ENCODE measurements at places on chromosomes 2 and 18.

- no peak for DNase-seq
Observed at GRCh38 chr2:109636317-109636716, 22.2 kb downstream of the SOWAHC start.

- no peak for DNase-seq
Observed at GRCh38 chr2:55047677-55048299, 2.5 kb downstream of the RTN4 start.

GRCh38 chr2:234754126-234754525 lies 197.7 kb upstream of the SH3BP4 start:
- DNase-seq = no peak

GRCh38 chr2:56376699-56377665 lies 193.2 kb downstream of the CCDC85A start:
- DNase-seq = no peak

- no peak for DNase-seq
Observed at GRCh38 chr2:9806298-9806610, 37.0 kb upstream of the TAF1B start.

DNA sequence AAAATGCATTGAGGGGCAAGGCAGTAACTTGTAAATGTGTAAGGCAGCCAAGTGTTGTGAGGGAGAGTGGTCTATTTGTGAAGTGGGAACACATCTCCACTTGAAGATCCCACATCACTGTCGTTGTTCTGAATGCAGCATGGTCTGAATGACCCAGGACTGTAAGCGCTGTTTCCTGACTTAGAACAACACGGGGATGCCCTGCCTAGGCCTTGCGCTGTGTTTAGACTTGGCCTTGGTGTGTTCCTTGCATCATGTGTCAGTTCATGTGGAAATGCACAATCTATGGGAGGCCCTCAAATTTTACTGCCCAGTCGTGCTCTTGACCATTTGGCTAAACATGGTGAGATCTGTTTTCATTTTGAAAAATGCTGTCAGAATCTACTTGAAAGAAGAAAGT lies 205.1 kb downstream of the SOX11 start:
- no peak for DNase-seq

DNA sequence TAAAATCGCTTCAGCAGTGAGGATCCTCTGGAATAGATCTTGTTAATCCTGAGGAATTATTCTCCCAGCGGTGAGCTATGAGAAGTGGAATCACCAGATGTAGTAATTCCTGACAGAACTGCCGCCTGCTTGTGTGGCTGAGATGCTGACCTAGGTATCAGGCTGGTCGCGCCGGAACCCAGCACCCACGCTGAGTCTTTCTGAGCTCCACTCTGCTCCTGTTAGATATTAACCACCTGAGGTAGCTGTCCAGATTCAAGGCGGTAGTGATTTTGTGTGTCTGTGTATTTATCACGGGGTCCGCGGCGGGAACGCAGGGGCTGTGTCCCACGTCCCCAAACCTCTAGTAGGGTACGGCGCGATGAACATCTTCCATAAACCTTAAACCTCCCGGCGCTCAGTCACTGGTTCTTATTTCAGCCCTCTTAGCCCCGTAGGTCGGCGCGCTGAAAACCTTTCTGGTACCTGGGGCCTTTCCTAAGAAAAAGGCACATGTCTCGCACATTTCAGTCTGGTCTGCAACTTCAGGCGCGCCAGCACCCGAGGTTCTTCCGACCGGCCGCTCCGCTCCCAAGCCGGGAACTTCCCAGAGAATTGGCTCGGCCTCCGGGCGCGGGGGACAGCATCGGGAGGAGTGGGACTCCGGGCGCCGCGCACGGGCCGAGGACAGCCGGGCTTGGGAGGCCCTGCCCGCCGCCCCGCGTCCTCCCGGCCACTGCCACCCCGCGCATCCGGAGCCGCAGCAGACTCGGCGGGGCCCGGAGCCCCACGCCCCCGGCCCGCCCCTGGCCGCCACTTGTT lies 542 bp upstream of the CNNM3 start:
- no peak for DNase-seq

DNA sequence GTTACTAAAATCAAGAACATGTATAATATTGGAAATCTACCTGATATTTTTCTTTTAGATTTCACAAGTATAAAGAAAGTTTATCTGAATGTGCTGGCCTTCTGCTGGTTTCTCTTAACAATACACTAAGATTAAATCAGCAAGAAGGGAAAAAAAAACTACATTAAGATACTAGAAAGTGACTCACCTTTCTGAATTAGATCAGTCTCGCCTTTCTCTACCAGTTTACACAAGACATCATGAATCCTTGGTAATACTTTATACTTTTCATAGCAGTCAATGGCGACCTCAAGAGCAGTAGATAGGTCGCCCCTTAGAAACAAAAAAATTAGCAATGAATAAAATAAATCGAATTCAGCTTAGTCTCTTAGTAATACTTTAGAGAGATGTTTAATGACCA lies 61.2 kb downstream of the LRPPRC start:
- DNase-seq = no peak

DNA sequence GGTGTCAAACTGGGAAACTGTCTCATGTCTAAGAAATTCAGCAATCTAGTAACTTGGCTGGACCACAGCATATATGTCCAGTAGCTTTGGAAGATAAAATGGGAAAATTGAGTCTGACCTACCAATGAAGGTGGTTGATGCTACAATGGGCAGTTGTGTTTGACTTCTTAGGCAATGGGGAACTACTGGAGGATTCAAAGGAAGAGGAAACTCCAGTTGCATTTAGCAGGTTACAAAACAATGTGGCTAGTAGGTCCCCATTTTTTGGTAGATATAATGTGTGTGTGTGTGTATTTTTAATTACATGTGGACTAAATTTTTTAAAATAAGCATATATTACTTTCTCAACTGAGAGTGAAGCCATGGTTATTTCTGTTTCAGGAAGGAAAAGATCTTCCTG lies 427.7 kb downstream of the NBAS start:
- DNase-seq = no peak

DNA sequence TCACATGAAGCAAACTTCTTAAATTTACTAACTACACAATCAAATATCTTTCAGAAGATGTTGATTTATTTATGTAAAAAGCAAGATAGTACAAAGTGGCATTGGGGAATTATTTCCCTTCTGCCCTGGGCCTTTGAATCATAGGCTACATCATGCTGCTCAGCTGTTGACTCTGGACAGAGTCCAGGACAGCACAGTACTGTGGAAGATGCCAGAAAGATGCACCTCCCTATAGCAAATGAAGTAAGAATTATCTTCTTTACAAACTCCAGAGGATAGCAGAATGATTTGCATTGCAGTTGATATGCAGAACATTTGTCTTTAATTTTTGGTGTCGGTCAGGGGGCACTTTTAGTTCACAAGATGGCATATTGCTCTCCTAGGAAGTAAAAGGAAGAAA lies 1354.5 kb upstream of the ZEB2 start:
- DNase-seq = no peak

GRCh38 chr2:209138079-209138478 lies 285.8 kb upstream of the MAP2 start:
- no peak for DNase-seq

DNA sequence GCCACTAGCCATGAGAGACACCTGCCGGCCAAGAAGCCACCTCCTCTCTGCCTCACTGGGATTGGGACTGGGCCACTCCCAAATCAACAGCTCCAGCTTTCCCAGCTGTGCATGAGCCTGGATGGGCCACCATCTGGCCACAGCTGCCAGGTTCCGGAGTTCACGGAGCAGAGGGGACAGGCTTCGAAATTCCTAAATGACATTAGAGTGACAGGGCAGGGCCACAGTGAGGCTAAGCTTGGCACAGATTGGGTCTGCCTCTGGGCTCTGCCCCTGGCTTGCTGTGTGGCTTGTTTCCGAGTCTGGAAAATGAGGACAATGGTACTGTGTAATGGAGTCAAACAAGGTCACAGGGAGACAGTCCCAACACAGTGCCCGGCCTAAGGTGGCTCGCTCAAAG lies 6.5 kb downstream of the DIPK1C start:
- no peak for DNase-seq

DNA sequence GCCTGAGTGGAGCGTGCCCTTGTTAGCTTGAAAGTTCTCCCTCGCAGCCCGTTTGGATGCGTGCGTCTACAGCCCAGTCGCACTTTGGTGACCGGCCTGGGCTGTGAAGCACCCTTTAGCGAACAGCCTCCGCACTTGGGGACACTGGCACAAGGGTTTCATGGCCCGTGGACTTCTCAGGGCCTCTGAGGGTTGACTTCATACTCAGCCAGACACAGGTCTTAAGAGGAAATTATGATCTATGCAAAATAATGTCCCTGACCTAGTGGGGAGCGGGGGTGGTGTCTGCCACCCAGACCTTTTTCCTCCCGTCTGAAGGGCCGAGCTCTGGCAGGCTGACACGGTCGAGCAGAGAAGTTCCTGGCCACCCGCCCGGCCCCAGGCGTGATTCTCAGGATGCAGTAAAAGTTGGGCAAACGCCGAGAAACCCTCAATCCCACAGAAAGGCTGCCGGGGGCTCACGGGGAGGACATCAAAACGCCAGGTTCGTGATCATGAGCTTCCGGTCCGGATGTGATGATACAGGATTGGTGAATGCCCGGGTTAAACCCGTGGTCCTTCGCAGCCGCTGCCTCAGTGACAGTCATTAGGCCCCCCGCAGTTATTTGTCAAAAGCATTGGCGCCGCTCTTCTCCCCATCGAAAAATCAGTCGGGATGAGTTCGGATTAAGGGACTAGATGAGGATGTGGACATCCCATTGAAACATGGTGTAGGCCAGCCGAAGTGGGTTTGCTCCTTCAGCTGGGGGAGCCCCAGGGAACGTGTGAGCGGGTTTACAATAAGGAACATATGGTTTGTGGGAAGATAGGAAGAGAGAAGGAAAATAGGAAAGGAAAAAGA lies 3.6 kb upstream of the PAX3 start:
- DNase-seq = no peak

DNA sequence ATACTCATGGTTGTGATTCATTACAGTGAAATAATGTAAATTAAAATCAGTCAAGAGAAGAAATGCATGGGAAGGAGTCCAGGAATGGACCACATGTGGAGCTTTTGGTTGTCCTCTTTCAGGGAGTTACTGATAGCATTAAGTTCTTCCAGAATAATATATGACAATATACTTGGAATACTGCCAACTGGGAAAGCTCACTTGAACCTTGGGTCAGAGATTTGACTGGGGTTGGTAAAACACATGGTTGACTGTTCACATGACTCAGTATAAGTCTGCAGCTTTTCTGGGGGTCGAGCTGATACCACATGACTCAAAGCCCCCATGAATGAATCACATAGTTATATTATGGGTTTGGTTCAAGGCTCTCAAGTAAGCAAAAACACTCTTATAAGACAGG lies 1109.0 kb upstream of the CHAC2 start:
- DNase-seq = no peak

DNA sequence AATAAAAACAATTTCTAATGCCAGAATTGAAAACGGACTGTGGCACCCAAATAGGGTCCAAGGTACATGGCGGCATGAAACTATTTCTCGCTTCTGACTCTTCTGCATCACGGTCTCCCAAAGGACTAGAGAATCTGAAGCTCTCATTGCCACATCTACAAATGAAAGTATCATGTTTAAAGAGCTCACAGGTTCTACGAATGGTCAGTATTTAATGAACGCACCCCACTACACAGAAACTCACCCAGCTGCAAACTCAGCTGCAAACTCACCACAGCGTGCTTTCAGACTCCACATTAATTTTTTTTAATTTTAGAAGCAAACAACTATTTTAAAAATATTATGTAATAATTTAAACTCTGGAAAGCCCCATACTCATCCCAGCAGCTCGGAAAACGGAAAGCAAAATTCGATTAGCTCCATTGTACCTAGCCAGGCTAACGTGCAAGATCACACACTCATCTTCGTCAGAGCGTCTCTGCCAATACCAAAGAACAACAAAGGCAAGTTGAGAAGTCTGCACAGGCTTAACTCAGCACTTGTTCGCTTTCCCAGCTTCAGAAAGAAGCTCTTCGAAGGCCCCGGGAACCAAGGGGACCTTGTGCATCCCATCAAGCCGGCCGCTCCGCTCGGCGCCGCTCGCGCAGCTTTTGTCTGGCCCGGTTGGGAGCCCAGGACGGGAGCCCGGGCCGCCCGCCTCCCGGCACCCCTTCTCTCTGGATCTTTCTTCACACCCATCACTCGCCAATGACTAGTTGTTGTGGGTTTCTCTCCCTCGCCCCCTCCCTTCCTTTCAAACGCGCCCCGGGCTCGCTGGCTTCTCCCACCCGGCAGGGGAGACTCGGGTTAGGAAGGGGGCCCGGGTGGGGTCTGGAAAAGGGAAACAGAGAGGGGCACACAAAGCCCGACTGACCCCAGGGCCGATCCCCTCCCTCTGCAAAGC lies 785 bp downstream of the CLASP1 start:
- DNase-seq = peak; percentile 21

GRCh38 chr2:23449413-23449812 lies 64.4 kb downstream of the KLHL29 start:
- no peak for DNase-seq

- no peak for DNase-seq
Observed at GRCh38 chr2:64325477-64325851, 128.5 kb upstream of the LGALSL start.

DNA sequence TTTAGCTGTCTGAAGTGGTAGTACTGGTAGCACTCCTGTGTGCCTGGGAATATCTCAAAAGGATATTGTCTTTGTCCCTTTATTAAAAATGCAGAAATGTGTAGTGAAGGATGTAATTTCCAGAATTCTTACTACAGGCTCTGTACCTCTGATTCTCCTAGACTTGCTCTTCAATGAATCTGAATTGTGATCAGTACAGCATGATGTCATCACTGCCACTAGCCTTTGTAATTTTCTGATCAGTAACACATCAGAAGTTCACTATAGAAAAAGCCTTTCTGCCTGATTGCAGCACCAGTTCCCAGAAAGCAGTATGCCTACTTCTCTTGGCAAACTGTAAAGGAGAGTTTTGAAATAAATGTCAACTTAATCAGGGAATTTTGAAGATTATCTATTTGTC lies 29.2 kb upstream of the OTOF start:
- no peak for DNase-seq

- no peak for DNase-seq
Observed at GRCh38 chr2:127577503-127577902, 42.0 kb downstream of the MYO7B start.

- no peak for DNase-seq
Observed at GRCh38 chr2:159044804-159045286, 76.4 kb downstream of the TANC1 start.

DNA sequence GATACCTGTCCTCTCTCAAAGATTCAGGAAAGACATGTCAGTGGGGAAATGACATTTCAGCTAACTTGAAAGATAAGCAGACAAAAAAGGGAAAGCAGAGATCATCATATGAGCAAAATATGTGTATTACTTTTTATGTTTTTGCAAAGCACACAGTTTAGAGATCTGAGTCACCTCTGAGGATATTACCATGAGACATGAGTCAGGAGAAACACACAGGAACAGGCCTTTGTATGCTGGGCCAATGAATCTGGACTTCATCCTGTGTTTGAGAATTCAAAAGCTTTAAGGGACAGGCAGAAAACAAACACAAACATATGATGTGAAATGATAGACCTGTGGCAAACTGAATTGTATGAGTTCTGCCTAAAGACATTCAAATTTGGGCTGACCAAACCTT lies 306.0 kb upstream of the EPC2 start:
- DNase-seq = no peak

DNA sequence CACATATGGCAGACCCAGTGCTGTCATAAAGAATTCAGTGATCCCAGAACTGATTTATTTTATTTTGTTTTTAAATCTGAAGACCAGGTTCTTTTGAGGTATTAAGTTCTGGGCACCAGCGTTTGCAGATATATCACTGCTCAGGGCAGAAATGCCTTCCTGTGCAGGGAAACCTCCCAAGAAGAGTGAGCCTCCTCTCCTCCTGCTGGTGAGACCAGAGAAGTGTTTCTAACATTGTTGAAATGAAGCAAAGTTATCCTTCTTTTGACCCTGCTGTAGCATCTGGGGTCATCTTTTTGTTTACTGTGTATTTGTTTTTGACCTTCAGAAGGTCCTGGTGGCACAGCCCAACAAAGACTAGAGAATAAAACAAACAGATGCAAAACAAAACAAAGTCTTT lies 94.0 kb downstream of the AQP4 start:
- DNase-seq = no peak
